ENCODE measurements at places on chromosomes 6 and 20.

DNA sequence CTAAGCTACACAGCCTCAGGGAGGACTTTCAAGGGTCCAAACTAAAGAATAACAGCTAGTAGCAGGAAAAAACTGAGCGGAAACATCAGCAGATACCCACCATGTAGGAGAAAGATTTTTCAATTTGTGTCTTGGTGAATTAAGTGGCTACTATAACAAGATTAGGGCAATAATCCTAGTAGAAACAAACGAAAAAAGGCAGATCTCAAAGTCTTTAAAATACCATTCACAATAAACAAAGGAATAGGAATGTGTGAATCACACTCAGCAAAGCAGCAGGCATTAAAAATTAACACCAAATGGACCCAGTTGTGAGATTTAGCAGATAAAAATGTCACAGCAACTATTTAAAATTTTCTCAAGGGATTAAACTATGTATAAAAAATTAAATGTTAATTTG, 761.2 kb downstream of the TENT5A start:
- no peak for DNase-seq

DNA sequence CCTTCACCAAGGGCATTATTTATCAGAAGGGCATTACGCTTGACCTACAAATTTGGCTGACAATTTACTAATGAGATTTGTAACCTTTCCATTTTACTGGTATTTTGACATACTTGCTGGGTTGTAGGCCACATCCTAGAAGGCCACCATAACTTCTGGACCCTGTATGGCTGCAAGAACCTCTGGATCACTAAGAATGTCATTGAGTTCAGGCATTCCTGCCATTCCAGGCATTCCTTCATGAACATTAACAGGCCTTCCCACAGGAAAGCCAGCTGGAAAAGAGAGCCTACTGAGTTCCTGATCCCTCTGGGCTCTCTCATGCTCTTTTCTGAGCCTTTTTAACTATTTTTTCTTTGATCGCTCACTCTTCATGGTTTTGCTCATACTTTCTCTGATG, 28.4 kb upstream of the SLC35A1 start:
- no peak for DNase-seq

DNA sequence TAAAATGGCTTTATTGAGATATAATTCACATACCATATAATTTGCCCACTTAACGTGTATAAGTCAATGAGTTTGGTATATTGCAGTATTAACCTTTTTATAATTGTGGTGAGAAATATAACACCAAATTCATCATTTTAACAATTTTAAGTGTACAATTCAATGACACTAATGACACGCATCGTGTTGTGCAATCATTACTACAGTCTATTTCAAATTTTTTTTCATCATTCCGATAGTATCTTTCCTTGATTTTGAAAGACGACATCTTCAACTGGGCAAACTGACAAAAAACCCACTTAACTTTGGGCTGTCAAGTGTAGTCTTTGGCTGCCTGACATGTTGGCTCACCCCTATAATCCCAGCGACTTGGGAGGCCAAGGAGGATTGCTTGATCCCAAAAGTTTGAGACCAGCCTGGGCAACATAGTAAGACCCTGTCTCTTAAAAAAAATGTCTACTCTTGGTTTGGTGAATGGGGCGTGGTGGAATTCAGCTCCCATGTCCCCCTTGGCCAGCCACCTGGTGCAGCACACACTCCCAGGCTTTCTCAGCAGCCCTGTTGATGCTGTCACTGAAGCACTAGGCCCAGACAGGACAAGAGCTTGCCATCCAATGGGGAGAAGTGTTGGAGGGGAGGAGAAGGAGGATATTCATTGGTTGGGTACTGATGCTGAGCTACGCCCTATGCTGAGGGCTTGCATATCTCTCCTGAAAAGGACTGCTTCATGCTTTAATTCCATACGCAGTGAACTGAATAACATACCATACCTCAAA, 150.5 kb downstream of the CD83 start:
- DNase-seq = no peak

- no peak for DNase-seq
These were observed 29.3 kb downstream of the SRC start for GRCh38 chr20:37375227-37375626.

DNA sequence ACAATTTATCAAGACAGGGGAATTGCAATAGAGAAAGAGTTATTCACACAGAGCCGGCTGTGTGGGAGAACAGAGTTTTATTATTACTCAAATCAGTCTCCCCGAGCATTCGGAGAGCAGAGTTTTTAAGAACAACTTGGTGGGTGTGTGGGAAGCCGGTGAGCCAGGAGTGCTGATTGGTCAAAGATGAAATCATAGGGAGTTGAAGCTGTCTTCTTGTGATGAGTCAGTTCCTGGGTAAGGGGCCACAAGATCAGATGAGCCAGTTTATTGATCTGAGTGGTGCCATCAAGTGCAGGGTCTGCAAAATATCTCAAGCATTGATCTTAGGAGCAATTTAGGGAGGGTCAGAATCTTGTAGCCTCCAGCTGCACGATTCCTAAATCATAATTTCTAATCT, 50.0 kb upstream of the ECI2 start:
- DNase-seq = no peak

- no peak for DNase-seq
These were observed 857.3 kb downstream of the FRK start for GRCh38 chr6:115203381-115203780.

DNA sequence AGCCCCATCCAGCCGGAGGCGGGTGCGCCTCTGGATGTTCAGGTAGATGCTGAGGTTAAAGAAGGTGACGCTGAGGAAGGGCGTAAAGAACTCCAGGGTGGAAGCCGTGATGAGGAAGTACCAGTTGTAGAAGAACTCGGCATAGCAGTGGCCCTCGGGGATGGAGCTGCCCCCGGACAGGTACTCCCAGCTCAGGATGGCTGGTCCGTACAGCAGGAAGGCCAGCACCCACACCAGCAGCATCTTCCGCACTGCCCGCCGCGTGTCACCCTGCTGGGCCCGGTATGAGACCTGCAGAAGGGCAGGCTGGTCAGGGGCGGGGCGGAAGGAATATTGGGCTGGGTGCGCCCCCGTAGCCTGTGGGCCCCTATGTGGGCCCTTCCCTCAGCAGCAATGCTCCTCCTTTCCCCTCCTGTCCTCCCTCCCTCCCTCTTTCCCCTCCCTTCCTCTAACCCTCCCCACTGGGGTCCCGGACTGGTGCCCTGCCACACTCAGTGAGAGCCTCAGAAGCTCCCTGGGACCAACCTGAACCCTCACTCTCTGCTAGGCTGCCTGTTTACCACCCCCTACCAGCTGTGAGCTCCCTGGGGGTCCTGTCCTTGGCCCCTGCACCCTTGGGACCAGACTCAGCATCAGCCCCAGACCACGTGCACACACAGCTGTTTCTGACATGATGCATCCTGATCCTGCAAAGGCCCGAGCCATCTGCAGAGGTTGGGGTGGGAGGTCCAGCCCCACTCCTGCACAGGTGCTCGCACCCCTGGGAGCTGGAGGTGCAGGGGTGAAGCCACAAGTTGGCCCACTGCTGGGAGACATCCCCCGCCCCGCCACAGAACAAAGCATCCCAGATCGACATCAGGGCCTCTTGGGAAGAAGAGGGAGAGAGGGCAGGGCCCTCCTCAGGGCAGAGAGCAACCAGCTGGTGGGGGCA, 3.2 kb downstream of the HRH3 start:
- DNase-seq = no peak

- peak; percentile 38 for DNase-seq
These were observed 35.6 kb downstream of the SUN5 start for GRCh38 chr20:32968478-32969241.

DNA sequence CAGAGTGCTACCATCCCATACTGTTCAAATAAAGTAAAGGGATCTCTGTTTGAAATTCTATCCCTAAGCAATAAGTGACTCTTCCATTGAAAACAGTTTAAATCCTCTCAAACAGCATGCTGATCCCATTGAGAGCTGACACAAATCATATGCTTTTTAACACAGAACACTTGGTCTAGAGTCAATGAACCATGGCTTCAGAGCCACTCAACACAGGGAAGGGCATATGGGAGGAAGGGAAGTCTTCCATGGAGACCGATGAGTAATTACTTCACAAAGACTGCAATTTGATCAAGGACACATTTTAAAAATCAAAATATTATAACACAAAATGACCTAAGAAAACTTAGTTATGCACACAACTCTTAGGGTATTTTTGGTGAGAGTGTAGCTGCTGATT, 1073.0 kb upstream of the MAP3K7 start:
- no peak for DNase-seq

DNA sequence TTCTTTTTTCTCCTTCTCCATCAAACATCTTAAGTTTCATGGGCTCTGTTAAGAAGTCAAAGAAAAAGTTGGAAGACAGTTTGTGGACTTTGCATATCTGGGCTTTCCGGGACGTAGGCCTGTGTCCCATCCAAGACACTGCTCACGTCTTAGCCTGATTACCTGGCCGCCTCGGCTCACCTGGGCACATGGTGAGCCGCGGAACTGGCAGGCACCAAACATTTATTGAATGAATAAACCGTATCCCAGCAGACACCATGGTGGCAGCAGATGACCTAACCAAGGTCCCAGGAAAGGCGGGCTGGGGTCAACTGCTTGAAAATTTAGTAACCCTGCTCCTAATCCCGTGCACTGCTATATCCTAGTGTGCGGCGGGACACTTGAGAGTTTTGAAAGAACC, 35.6 kb downstream of the GNAS start:
- no peak for DNase-seq

DNA sequence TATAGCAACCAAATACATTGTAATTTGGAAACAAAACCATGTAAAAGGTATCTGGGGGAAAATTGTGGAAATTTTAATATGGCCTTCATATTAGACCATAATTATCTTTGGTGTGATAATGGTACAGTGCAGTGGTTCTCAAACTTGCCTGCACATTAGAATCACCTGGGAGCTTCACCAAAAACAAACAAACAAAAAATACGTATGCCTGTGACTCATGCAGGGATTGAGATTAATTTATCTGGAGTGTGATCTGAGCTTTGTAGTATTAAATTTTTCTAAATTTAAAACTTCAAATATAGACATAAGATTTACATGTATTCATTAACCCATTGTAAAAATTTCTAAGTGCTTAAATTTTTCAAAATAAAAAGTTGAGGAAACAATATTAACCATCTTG, 31.5 kb downstream of the ARHGAP18 start:
- DNase-seq = peak; percentile 26

DNA sequence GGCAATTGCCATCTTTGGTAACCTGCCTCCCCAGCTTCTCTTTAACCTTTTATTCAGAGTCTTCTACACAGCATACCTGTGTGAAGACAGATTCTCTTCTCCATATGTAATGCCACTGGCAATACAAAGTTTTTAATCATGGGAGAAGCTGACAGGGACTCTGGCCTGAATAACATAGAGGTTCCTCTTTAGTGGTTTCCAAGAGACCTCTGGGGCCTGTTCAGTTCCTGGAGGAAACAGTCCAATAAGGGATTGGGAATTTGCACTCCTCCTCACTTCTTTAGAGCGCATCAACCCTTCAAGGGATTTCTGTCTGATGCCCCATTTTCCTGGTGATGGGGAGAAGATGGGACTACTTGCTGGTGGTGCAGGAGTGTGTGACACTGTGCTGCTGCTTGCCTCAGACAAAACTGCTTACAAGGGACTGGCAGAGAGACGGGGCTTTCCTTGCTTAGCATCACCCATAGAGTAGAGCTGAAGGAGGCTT, 1.4 kb downstream of the RIMS1 start:
- DNase-seq = no peak

DNA sequence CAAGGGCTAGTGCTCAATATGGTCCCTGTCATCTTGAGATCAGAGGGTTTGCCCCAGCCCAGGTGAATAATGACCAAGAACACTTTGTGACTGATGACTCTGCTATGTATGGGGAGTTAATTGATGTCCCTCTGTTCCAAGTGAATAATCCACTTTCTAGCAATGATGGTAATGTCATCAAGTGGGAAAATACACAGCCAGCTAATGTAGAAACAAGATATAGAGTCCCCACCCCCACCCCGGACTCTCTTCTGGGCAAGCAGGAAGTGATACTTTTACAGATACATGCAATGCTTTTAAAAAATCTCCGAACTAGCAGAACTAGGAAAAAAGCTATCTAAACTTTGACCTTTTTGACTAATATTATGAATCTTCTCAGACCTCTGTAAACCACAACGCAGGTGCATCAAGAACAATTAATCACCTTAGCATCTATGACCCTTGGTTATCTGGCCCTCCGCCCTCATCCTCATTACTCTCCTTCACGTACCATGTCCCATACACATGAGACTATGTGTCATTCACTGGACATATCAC, 30.5 kb downstream of the CNR1 start:
- DNase-seq = no peak

DNA sequence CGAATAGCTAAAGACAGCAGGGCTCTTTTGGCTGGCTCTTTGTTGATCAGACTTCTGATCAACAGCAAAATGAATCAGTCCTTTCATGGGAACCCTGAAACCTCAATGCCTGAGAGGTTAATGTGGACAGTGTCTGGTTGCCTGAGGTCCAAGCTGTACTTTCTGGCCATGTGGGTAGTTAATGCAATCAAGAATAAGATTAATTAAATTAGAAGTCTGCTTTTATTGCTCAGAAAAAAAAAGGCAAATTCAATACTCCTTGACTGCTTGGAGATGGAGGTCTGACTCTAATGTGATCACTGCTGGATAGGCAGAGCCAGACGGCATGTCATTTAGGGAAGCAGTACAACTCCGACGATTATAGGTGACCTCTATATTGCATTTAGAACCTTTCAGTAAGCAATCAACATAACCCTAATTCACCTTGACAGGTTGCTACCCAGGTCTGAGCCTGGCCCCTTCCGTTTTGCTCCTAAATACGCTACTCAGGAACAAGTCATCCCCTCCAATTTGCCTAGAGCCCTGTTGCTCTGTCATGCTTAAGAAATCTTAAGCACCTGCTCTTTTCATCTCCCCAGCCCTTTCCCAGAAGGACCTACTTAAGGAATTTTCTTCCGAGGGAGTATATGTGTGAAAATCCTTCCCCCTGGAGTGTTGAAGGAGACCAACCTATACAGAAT, 370.0 kb upstream of the SPTLC3 start:
- DNase-seq = no peak

- no peak for DNase-seq
These were observed 161.9 kb upstream of the HCRTR2 start for GRCh38 chr6:55012454-55012853.
